IMR-90 (cell line): ENCODE measurements at places on chromosomes 3 and 15. TPM values are rescaled to one million over a fixed set of nuclear protein-coding genes. Genes with fewer than 3 reads are reported as not detected.

DNA sequence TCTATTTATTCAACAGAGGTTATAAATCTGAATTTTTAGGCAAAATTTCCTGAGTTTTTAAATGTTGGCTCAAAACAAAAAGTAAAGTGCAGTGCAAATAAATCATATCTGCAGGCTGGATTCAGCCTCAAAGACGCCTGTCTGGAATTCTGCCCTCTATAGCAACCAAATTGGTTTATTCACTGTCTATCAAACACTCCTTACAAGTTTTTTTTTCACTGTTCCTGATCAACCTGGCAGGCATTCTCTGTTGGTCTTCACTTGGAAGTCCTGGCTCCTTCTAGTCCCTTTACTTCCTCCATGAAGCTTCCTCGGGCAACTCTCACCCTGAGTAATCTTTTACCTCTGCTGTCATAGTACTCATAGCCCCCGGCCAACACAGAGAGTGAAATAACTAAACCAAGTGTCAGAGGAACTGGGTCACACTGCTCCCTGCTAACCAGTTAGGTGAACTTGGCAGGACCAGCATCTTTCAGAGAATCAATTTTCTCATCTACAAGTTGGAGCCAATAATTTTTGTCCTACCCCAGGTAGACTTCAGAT lies 36.8 kb upstream of the TIPARP start:
- DNase-seq = no peak

DNA sequence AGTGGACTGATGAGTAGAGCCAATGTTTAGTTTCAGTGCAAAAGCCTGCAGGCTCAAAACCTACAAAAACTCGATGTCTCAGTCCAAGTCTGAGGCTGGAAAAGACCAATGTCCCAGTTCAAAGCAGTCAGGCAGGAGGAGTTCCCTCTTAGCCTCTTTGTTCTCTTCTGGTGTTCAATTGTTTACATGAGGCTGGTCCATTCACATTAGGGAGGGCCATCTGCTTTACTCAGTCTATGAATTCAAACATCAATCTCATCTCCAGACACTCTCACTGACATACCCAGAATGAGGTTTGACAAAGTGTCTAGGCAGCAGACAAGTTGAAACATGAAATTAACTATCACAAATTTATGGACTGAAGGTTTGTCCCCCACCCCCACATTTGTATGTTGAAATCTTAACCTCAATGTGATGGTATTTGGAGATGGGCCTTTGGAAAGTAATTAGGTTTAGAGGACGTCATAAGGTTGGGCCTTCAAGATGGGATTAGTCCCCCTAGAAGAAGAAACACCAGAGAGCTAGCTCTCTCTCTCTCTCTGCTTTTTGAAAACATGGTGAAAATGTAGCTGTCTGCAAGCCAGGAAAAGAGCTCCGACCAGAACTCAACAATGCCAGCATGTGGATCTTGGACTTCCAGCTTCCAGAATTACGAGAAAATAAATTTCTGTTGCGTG lies 438.5 kb upstream of the RGMA start:
- DNase-seq = no peak

DNA sequence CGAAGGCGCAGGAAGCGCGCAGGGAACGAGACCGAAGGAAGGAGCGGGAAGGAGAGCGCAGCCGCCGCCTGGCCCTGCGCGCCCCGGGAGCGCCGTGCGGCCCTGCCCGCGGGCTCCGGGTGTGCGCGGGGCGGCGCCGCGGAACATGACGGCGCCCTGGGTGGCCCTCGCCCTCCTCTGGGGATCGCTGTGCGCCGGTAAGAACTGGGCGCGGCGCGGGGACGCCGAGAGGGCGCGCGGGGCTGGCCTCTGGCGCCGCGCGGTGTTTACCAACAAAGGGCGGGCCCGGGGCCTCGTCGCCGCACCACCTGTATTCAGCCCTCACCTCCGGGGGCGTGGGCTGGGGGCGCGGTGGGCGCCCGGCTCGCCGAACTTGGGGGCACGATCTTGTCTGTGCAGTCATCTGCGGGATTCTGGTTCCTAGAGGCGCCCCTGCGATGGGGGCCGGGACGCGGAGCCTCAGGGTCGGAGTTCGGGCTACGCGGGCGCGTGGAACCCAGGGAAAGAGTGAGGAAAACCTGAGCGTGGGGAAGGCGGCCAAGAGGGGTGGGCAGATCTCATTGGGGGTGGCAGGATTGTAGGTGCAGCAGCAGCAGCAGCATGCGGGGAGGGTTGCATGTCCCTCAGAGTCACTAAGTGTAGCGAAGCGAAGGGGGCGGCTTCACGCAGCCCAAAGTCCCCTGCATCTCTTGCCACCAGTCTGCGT lies 641 bp downstream of the ACVR2B start:
- DNase-seq = peak; percentile 13

- DNase-seq = no peak
Measured at GRCh38 chr3:107224026-107224596, 153.1 kb upstream of the CCDC54 start.

GRCh38 chr15:40340740-40341400 lies at the start of gene CCDC9B:
Gene CCDC9B, minus strand, starts transcription at chr15:40340939. Its CDS starts 120 bp downstream, at chr15:40340819.
- DNase-seq = peak; percentile 84

DNA sequence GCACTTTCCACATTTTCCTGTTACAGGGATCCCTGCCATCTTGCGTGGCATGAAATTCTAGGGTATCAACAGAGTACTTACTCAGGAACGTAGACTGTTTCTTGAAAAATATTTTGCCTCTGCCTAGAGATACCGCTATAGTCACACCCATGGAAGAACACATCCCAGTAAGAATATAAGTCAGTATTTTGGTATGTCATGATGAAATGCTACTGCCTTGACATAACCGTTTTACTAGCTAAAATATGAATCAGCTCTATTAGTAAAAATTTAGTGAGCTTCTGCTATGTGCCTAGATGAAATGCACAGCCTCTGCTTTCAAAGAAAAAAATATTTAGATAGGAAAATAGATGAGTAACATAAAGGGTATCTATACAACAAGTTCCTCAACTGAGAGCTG lies 276.4 kb downstream of the TBC1D5 start:
- peak; percentile 39 for DNase-seq

GRCh38 chr15:69468241-69469121 lies 15.9 kb downstream of the RPLP1 start:
- DNase-seq = peak; percentile 87

GRCh38 chr3:169562988-169563774 lies 100.3 kb downstream of the MECOM start:
- DNase-seq = no peak

The SNTN gene
- total RNA-seq = not detected in 2 replicates

The GRAMD1C gene
- 5.0 and 9.4 TPM in 2 replicates for total RNA-seq

The RYR3 gene
- total RNA-seq = 0.18 TPM in 1 of 2 replicates, not detected in the other

The ITGA11 gene
- 2.5 and 4.1 TPM in 2 replicates for total RNA-seq

The MYO5A gene
- total RNA-seq = 65.3 and 69.2 TPM in 2 replicates

The BHLHE40 gene
- total RNA-seq = 22.8 and 24.2 TPM in 2 replicates
